ENCODE measurements at places on chromosomes 13 and 19.

DNA sequence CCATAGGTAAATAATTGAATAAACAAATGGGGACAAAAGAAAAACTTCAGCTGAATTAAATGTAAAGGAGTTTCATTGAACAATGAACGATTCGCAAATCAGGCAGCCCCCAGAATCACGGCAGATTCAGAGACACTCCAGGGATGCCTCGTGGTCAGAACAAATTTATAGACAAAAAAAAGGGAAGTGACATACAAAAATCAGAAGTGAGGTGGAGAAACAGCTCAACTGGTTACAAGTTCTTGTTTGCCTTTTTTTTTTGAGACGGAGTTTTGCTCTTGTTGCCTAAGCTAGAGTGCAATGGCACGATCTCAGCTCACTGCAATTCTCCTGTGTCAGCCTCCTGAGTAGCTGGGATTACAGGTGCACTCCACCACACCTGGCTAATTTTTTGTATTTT is 5.7 kb downstream of the ZNF566 start:
- ATAC-seq, result no peak

GRCh38 chr19:43465468-43466120 is at the start of gene LYPD3:
TSS of gene LYPD3 (minus strand) at chr19:43465608. CDS start at chr19:43465571, 37 bp downstream.
- no peak for ATAC-seq

DNA sequence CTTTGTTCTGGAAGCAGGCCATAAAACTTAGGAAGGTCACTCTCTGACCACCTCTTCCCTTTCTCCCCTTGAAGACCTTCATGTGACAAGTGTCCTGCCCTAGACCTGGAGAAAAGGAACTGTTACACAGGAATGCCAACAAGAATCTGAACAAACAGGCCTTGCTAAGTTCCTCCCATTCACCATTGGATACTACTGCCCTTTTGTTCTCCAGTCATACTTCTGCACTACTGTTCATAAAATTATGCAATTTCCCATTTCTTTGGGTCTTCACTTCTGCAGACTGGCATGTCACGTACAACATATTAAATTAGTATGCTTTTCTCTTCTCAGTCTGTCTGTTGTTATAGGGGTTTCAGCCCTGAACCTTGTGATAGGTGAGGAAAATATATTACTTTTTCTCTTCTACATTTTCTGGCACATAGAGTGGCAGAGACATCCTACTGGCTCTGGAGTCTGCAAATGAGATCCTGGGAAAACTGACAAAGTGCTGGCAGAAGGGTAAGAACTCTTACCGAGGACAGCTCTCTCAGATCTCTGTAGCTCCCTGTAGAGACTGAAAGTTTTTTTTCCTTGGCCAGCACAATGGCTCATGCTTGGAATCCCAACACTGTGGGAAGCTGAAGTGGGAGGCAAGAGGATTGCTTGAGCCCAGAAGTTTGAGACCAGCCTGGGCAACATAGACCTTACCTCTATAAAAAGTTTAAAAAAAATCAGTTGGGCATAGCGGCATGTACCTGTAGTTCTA is 87.6 kb upstream of the SPRY2 start:
- ATAC-seq, result no peak

GRCh38 chr13:94073007-94073744 is 406.3 kb downstream of the DCT start:
- no peak for ATAC-seq

DNA sequence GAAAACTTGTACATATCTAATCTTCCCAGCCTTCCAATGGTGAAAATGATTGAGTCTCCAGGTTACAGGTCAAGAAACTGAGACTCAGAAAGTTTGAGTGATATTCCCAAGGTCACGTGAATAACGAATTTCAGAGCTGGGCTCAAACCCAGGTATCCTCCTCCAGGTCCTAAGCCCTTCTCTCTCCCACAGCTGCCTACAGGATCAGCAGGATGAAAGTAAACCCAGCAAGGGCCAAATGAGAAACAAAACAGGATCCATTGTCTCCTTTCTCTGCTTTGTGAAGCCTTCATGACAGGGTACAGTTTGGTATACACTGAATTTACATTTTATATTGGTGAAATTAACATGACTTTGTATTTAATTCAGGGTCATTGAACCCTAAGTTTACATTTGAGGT is 208.1 kb downstream of the RBM26 start:
- no peak for ATAC-seq

DNA sequence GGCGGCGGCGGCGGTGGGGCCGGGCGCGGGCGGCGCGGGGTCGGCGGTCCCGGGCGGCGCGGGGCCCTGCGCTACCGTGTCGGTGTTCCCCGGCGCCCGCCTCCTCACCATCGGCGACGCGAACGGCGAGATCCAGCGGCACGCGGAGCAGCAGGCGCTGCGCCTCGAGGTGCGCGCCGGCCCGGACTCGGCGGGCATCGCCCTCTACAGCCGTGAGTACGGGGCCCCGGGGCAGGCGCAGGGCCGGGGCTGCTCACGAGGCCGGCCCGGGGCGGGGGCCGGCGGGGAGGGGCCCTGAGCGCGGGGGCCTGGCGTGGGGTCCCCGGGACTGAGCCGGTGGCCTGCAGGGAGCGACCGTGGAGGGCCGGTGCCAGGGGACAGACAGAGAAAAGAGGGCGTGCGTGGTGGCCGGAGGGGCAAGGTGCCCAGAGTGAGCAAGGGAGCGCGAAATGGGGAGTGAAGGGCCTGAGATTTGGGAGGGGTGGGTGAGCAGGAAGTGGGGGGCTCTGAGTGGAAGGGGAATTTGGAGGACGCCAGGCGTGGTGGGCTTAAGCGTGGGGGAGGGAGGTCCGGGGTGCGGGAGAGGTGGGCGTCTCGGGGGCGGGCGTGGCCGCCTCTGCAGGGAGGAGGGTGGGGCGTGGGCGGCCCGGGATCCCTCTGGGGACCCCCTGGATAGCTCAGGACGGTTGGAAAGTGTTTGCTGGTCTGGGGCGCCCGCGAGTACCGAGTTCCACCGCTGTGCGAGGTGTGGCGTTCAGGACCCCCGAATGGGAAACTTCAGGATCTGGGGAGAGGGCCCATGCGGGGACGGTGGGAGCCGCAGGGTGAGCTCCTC is 575 bp downstream of the CARM1 start:
- peak; percentile 7 for ATAC-seq

DNA sequence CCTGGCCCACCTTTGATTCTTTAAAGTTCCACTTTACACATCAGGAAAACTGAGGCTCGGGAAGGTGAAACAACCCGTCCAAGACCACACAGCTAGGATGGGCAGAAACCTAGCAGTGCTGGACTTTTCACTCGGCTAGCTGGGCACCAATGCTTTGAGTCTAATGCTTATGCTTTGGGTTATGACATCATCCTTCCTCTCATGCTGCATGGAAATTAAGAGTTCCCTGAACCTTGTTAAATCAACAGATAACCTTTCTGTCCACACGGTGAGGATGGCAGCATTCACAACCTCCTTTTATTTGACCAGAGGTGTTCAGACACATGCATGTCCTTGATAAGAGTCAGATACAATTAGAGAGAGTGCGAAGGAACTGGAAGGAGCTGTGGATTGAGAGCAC is 138.4 kb downstream of the UQCRFS1 start:
- no peak for ATAC-seq

DNA sequence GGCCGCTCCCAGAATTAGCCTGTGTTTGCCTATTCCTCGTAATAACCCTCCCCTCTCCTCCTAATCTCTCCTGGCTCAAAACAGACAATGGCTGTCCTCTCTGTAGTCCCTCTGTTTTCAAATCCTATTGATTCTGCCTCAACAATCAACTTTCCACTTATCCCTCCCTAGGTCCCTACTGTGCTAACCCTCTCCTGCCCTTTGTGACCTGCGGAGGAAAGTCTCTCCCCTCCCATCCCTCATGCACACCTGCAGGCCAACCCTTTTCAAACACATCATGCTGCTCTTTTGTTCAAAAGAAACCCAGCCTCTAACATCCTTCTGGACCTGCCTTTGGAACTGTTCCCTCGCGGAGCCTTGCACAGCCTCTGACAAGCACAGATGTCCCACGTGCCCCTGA is 37.3 kb downstream of the CILP2 start:
- ATAC-seq, result no peak

DNA sequence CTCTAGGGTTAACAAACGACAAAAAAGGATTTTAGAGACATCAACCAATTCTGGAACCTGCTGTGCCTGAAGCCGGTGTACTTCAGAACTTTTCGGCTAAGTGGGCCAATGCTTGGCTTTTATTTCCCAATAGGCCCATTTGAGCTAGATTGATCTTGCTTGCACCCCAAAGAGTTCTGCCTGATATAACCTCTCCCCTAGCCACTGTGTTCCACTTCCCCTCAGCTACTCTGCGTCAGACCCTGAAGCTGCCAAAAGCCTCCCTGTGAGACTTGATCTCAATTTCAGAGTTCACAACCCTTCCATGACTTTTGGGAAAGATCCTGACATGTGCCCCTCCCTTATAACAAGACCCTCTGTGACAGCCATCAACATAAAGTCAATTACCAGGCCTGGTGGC is 5.6 kb upstream of the SIGLEC14 start:
- no peak for ATAC-seq

DNA sequence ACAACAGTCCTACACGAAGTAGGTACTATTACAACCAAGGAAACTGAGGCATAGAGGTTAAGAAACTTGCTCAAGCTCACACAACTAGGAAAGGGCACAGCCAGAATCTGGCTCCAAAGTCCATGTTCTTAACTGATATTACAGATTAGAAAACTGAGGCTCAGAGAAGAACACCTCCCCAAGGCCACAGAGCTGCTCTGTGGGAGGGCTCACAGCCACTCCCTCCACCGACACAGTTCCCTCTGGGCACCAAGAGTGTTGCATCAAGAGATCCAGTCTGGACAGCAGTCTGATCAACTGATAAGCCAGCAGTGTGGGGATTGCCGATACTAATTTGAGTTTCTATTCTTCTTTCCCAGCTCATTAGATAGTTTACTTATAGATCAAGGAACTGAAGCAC is 29.5 kb downstream of the SLC15A1 start:
- no peak for ATAC-seq

DNA sequence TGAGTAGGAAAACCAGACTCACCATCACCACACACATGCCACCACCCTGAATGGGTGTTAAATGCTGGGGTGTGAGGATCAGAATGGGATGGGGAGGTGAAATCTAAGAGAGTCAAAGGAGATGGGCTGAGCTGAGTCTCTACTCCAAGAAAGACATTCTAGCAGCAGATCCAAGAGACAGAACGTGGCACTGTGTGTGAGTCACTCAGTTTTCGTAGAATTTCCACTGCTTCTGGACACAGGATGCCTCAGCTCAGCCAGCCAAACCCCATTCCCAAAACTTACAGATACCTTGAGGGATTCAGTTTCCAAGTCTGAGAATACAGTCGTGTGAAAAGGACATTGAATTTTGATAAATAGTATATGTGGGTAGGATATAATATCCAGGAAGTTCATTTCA is 7.3 kb upstream of the CYP2A7 start:
- no peak for ATAC-seq

- peak; percentile 85 for ATAC-seq
These were observed at the start of gene NBEA for GRCh38 chr13:34941835-34942731. TSS of gene NBEA (plus strand) at chr13:34942270. CDS start at chr13:34942821, 551 bp downstream.

- ATAC-seq, result no peak
These were observed 38.1 kb downstream of the CCDC169 start for GRCh38 chr13:36259361-36260137.

DNA sequence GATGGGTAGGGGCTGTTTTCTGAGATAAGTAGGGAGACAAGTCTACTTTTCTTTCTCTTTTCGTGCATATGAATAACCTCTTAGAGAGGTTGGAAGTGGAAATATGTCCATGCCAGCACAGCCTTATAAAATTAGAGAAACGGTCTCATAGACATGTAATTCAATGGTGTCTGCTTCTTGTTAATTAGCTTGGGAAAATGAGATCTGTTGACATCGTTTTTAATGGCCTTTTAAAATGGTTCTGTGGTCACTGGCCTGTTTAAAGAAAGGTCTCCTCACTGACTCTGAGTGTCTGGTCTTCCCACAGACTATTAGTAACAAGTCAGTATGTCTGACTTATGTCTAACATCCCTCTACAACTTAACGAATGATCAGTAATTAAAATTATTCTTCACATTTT is 487.1 kb downstream of the SLITRK6 start:
- no peak for ATAC-seq

GRCh38 chr13:28099396-28100149 is 803 bp downstream of the FLT3 start:
- no peak for ATAC-seq

- no peak for ATAC-seq
These were observed 100.7 kb downstream of the MBNL2 start for GRCh38 chr13:97322740-97323342.

- no peak for ATAC-seq
These were observed 10.5 kb downstream of the ZIC2 start for GRCh38 chr13:99991828-99992775.

DNA sequence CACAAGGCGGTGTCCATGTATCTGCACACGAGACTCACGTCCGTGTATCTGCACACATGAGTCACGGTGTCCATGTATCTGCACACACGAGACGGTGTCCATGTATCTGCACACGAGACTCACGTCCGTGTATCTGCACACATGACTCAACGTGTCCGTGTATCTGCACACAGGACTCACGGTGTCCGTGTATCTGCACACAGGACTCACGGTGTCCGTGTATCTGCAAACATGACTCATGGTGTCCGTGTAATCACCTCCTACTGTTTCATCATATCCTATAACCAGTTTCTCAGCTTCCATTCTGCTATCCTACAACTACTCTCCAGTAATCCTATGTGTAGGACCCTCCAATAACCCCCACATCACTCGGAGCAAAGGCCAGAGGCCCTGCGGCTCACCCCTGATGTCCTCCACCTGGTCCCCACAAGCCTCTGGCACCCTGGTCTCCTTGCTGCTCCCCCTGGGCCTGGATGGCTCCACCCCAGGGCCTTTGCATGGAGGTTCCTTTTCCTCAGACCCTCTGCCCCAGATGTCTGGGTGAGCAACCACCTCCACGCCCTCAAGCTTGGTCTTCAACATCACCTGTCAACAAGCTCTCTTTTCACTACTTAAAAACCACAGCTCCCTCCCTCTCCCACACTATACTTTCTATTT is 2.5 kb upstream of the TMEM255B start:
- ATAC-seq, result no peak

DNA sequence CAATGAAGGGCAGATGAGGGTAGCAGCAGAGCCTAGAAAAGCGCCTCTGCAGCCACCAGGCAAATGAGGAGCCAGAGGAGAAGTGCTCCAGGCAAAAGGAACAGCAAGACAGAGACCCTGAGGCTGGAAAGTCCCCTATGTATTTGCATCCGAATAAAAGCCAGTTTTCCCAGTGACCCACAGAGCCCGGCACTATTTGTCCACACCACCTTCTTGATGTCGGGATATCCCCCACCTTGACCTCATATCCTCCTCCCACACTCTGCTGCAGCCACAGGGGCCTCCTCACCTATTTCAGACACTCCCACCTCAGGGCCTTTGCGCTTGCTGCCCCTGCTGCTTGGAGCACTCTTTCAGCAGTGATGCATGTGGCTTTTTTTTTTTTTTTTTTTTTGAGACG is 6.6 kb downstream of the ATG4D start:
- ATAC-seq, result no peak

- no peak for ATAC-seq
These were observed 168.9 kb upstream of the TSC22D1 start for GRCh38 chr13:44744880-44745633.

GRCh38 chr19:7953060-7953459 is 9.6 kb upstream of the TIMM44 start:
- ATAC-seq, result no peak

Measured in stimulated activated memory B cell treated with anti-CD40 and anti-IgM and Interleukin-4, amounts not matched to agents 10 μg/mL and 1 μg/mL and 100 μg/mL, for 72 hours (primary cell).